ENCODE measurements at places on chromosomes 4 and X.

GRCh38 chr4:187451776-187452175, 543.8 kb upstream of the ZFP42 start:
- no peaks in the 10 kb centered on the region for H3K4me1 ChIP-seq
- H3K27ac ChIP-seq, result no peak overlapping the region
- H3K4me3 ChIP-seq, result no peak overlapping the region
- no peak for DNase-seq

DNA sequence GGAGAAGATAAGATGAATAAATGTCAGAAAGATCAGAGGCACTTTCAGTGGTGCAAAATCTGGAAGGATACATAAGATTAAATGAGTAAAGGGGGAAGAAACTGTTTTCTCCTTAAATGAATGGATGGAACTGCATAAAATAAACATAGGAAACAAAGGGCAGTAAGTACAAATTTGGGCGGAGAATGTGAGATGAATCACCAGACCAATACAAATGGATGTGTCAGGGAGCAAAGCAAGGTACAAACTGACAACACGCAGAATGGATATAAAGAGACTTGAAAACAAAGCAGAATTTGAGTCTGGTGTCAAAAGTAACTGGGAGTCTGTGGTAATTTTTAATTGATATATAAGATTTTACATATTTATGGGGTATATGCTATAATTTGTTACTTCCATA, 175.3 kb upstream of the PCDH18 start:
- no peak for DNase-seq
- H3K36me3 ChIP-seq, result no peaks in the 10 kb centered on the region
- H3K27me3 ChIP-seq, result no peaks in the 10 kb centered on the region
- no peak overlapping the region for H3K4me3 ChIP-seq

- no peaks in the 10 kb centered on the region for H3K36me3 ChIP-seq
- H3K27me3 ChIP-seq, result no peaks in the 10 kb centered on the region
- no peaks in the 10 kb centered on the region for H3K4me1 ChIP-seq
- no peak overlapping the region for H3K27ac ChIP-seq
- no peak for DNase-seq
Observed at GRCh38 chr4:6295495-6295894, 25.8 kb downstream of the WFS1 start.

DNA sequence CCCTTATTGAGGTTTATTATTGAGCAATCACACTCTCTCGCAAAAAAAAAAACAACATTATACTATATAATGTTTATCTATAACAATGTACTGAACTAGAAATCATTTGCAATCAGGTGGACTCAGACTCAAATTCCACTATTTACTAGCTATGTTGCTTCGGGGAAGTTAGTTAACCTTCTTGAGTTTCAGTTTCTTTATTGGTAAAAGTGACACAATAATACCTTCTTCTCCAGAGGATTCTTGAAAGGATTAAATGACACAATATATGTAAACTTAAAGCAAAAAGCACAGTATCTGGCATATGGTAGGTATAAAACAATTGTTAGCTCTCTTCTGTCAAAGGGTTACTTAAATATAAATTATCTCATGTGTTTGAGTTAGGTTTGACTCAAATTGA, 31.5 kb upstream of the HDAC8 start:
- H3K4me1 ChIP-seq, result no peaks in the 10 kb centered on the region
- H3K27ac ChIP-seq, result no peak overlapping the region
- no peak overlapping the region for H3K4me3 ChIP-seq
- H3K36me3 ChIP-seq, result peaks cover under 1% of the 10 kb centered on the region
- H3K27me3 ChIP-seq, result no peaks in the 10 kb centered on the region
- no peak for DNase-seq

DNA sequence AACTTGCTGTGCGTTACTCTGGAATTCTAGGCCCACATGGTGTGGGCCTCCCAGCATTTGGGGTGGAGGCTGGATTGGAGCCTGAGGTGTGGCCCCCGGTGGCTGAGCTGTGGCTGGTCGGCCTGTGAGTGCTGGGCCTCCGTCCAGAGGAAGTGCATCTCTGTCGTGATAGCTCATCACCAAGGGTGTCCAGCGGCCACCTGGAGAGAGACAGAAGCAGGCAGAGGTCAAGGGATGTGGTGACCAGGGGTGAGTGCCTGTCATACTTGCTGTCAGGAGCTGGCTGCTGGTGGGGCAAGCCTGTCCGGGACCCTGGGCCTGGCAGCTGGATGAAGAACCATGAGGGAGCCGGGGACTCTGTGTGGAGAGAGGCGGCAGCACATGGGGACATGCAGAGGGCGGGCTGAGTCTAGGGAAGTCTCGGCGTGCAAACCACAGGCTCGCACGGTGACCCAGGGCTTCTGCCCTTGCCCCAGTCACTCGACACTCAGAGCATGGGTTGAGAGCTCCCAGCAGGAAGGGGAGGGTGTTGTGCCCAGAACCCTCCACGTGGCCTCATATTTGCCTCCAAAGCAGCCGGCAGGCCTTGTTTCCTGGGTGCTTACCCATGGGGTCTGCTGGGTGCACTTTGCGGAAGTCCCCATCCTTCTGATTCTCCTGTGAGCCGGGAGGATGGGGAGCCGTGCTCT, 6.2 kb downstream of the SORCS2 start:
- DNase-seq, result no peak
- H3K27ac ChIP-seq, result no peak overlapping the region
- H3K4me3 ChIP-seq, result no peak overlapping the region
- H3K36me3 ChIP-seq, result no peaks in the 10 kb centered on the region
- peaks cover 10% of the 10 kb centered on the region for H3K27me3 ChIP-seq
- peaks cover 15% of the 10 kb centered on the region for H3K4me1 ChIP-seq

DNA sequence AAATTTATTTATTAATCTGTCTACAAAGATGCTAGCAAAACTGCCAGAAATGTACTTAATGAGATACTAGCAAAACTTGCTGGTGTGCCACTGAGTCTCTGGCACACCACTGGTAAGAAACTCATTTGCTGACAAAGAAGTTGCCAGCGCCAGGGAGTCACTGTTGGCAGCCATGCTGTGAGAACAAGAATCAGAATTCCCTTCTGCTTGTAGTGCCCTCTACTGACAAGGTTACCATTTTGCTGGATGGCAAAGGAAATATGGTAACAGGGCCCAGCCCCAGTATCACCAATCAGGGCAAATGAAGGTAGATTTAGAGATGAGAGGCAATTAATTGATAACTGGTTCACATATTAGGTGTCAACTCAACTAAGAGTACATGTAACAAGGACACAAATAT, 750.1 kb upstream of the ADGRL3 start:
- H3K27ac ChIP-seq, result no peak overlapping the region
- no peak for DNase-seq
- H3K4me1 ChIP-seq, result no peaks in the 10 kb centered on the region
- no peaks in the 10 kb centered on the region for H3K27me3 ChIP-seq
- no peaks in the 10 kb centered on the region for H3K36me3 ChIP-seq

DNA sequence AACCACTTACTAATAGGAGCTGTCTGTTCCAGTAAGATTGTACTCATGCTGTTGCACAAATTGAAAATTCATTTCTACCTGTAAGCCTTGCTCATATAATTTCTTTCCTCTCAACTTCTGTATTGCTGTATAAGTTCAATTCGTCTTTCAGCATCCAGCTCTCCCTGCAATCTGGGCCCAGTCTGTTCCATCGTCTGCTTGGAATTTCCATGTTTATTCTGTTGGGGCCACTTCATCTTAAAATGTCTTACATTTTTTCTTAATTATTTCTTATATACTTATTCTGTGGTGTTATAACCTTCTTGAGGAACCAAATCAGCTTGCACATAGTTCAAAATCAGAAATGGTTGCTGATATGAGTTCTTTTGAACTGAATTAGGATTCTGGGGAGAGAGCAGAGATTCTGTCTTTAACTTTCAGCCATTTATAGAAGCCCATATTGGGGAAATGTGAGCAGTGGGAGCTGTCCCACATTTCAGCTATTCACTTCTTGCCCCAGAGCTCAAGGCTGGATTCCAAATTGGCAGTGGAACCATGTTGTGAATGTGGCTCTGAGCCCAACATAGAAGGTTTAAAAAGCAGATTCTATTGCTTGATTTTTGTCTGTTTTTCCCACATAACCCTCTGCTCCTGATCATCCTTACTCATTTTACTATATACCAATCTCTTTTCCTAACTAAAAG, 291.9 kb downstream of the BMPR1B start:
- H3K4me1 ChIP-seq, result peaks cover 4% of the 10 kb centered on the region
- no peak overlapping the region for H3K4me3 ChIP-seq
- no peaks in the 10 kb centered on the region for H3K36me3 ChIP-seq
- no peak overlapping the region for H3K27ac ChIP-seq
- no peak for DNase-seq

GRCh38 chr4:8346838-8347605, 77.5 kb downstream of the HTRA3 start:
- H3K36me3 ChIP-seq, result no peaks in the 10 kb centered on the region
- H3K27ac ChIP-seq, result no peak overlapping the region
- no peak overlapping the region for H3K4me3 ChIP-seq
- no peaks in the 10 kb centered on the region for H3K27me3 ChIP-seq
- no peak for DNase-seq

- no peak for DNase-seq
Observed at GRCh38 chrX:101430457-101431078, 22.5 kb downstream of the HNRNPH2 start.

- no peaks in the 10 kb centered on the region for H3K27me3 ChIP-seq
- no peak overlapping the region for H3K27ac ChIP-seq
- H3K36me3 ChIP-seq, result no peaks in the 10 kb centered on the region
- DNase-seq, result no peak
Observed at GRCh38 chrX:13131396-13132137, 87.1 kb upstream of the FAM9C start.

GRCh38 chrX:43676971-43677572, 21.0 kb downstream of the MAOA start:
- DNase-seq, result no peak
- no peaks in the 10 kb centered on the region for H3K27me3 ChIP-seq
- H3K4me3 ChIP-seq, result no peak overlapping the region
- H3K4me1 ChIP-seq, result peaks cover 8% of the 10 kb centered on the region
- no peak overlapping the region for H3K27ac ChIP-seq
- no peaks in the 10 kb centered on the region for H3K36me3 ChIP-seq

GRCh38 chr4:52366191-52366590, 292.9 kb downstream of the USP46 start:
- H3K27ac ChIP-seq, result no peak overlapping the region
- no peak for DNase-seq
- no peaks in the 10 kb centered on the region for H3K36me3 ChIP-seq

DNA sequence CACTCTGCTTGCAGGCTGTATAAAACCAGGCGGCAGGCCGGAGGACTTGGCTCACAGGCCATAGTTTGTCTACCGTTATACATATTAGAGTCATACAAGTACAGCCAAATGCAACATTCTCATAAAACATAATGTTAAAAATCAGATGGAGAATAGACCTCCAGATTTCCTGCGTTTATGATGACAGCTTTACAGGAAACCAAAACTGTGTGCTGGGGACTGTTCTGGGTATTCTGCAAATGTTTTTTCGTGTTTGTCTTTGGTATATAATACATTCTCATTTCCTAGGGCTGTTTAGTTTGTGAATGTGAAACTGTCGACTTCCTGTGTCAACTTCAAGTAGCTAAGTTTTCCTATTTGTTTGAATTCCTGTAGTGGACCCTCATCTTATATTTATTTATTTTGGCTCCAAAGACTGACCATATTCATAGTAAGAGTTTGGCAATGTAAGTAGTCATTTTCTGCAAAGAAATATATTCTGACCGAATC, 79.5 kb upstream of the FAM9C start:
- DNase-seq, result no peak
- H3K36me3 ChIP-seq, result no peaks in the 10 kb centered on the region
- no peak overlapping the region for H3K27ac ChIP-seq
- H3K27me3 ChIP-seq, result no peaks in the 10 kb centered on the region
- no peak overlapping the region for H3K4me3 ChIP-seq

- H3K27me3 ChIP-seq, result no peaks in the 10 kb centered on the region
- H3K27ac ChIP-seq, result no peak overlapping the region
- no peaks in the 10 kb centered on the region for H3K36me3 ChIP-seq
- DNase-seq, result no peak
- H3K4me1 ChIP-seq, result no peaks in the 10 kb centered on the region
- no peak overlapping the region for H3K4me3 ChIP-seq
Observed at GRCh38 chr4:82125787-82126297, 247.9 kb downstream of the HNRNPD start.

- H3K4me1 ChIP-seq, result no peaks in the 10 kb centered on the region
- H3K27me3 ChIP-seq, result no peaks in the 10 kb centered on the region
- no peak overlapping the region for H3K27ac ChIP-seq
- DNase-seq, result no peak
Observed at GRCh38 chr4:37381040-37381668, 136.6 kb downstream of the NWD2 start.

GRCh38 chr4:63063760-63064159, 1345.5 kb downstream of the TECRL start:
- no peaks in the 10 kb centered on the region for H3K36me3 ChIP-seq
- no peak for DNase-seq
- H3K27ac ChIP-seq, result no peak overlapping the region
- no peak overlapping the region for H3K4me3 ChIP-seq
- no peaks in the 10 kb centered on the region for H3K27me3 ChIP-seq

DNA sequence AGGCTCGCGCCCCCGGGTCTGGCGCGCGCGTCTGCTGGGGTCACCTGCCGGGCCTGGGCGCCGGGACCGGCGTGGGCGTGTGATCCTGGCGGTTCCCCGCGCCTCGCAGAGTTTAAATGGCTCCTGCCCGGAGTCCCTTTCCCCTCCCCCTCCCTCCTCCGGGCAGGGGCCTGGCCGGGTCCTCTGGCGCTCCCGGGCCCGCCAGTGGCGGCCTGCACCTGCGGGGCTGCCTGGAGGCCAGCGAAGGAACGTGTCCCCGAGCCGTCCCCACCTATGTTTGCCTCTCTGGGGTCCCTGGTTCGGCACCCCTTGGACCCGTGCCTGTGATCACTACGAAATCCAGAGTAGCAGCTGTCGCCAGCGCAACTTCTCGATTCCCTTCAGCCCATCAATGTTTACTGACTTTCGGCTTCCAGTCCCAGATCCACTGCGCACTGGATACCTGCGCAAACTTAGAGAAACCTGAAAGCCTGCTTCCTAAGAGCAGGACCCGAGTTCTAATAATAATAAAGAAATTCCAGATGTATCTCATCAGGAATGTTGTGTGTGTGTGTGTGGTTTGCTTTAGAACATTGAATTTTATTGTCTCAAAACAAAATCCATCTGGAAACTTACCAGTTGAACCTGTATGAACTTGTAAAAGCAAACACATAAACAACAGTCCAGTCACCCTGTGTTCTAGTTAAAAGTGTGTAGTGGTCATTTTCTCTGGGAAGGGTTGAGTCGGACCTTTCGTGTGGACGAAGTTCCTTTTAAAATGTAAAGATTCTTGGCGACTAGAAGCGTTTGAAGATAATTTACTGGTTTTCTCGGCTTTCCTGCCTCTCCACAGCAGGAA, 788 bp downstream of the SHROOM2 start:
- peaks cover 8% of the 10 kb centered on the region for H3K4me1 ChIP-seq
- peak overlapping the region; percentile 54 for H3K27ac ChIP-seq
- H3K36me3 ChIP-seq, result no peaks in the 10 kb centered on the region
- peak overlapping the region; percentile 85 for H3K4me3 ChIP-seq

DNA sequence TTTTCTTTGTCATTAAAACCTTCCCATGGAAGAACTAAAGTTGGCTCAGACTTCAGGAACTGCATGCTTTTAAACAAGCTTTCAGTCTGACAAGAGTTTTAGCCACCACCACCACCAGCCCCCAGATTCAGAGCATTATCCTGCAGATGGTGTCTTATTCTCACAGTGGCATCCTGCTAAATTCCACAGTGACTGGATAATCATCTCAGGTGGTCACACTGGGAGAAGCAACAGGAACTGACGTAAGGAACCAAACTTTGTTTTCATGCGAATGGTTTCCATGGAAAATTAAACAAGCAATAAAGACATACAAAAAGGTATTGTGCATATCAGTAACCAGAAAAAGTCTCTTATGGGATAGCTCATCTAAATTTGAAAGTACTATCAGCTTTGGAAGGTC, 370.7 kb downstream of the FBXW7 start:
- no peaks in the 10 kb centered on the region for H3K27me3 ChIP-seq
- DNase-seq, result no peak
- H3K36me3 ChIP-seq, result no peaks in the 10 kb centered on the region
- no peak overlapping the region for H3K27ac ChIP-seq
